ENCODE measurements at places on chromosomes 12 and 14.

- no peak for DNase-seq
Measured at GRCh38 chr12:93763746-93764147, 86.6 kb downstream of the CRADD start.

DNA sequence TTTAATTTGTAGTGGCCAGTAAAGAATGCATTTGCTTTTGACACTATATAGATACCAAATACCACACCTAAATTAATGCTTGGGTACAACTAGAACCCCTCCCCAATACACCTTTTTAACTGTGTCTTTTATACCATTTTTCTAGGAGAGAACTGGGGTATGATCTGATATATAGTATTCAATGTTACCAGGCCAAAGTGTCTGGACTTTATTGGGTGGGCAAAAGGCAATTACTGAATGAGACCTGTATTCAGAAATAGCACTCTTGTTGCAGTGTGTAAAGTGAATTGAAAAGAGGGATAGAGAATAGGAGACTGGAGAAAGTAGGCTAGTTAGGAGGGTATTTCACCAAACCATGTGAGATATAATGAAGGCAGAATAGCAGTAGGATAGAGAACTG, 74.4 kb downstream of the SEC23A start:
- DNase-seq = no peak

DNA sequence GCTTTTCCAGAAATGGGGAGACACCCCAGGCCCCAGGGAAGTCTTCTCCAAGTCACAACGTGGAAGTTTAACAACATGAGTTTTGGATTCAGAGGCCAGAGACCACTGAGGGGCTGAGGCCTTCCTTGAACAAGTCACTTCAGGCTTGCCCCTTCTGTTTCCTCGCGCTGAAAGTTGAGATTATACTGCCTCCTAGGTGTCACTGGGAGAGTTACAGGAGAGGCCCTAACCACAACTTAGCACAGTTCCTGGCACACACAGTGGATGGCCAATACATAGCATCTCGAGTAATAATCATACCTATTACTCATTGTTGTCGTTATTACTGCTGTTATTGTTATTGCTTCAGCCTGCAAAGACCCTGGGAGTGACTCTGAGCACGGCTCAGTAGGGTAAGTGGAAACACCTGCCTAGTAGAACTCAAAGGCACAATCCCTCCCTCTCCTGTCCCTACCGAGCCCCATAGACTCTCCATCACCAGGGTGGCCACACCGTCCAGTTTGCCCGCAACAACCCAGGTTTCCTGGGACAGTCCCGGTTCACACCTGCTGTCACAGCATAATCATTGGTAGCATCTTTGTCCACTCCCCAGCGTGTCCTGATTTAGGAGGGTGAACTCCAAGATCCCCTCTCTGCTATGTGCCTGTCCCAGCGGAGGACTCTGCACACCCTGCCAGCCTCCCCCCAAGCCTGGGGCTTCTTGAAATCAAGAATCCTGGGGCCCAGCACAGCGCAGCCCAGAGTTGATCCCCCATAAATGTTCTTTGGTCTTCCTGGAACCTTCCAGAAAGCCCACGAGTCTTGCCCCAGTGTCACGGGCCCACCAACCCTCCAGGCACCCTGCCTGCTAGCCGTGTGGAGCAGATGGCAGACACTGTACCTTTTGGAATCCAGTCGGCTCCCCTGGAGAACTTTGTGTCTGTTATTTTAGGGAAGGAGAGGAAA, 85.0 kb downstream of the SYNE3 start:
- DNase-seq = no peak

- no peak for DNase-seq
Measured at GRCh38 chr14:75911883-75912282, 69.9 kb downstream of the TGFB3 start.

DNA sequence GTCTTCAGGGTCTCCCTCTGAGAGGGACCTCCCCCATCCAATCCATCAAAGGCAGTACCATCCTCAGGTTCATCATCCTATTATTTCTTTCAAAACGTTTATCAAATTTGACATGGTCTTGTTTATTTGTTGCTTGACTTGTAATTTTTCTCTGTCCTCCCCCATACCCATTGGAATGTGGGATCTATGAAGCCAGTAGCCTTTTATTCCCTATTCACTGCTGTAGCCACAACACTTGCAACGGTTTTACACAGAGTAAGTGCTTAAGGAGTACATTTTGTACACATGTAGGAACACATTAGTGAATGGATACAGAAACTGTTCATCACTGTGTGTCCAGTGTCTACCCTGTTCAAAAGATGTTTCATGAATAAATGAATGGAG, 41.5 kb downstream of the IGF1 start:
- no peak for DNase-seq

DNA sequence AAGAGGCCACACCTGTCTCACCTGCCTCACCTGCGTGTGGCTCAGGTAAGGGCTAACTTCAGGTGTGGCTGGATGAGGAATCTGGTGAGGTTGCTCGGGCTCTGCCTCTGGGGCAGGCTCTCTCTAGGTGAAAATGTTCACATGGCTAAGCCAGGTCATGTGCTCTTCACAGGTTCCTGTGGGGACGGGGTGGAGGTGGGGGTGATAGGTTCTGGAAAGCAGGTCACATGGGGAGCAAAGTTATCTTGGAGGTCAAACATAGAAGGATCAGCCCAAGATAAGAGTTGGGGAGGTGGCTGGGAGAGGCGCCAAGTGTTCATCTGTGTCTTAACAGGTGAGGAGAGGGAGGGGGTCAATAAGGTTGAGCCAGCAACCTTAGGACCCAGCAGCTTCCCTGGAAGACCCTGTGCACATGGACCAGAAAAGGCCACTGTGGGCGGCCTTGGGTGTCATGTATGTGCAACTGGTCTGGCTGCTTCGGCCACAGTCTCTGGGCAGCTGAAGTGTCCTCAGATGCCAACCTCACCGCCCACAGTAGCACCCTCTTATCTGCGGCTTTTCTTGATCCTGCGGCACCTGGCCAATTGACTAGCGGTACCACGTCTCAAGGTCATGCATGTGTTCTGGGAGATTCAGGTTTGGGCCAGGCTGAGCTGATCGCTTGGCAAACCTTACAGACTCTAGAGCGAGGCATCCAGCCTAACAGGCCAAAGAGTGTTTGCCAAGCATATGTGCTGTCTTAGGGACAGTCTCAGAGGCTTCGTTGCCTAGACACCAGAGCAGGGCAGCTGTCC, 60.5 kb downstream of the CACNA1C start:
- no peak for DNase-seq

DNA sequence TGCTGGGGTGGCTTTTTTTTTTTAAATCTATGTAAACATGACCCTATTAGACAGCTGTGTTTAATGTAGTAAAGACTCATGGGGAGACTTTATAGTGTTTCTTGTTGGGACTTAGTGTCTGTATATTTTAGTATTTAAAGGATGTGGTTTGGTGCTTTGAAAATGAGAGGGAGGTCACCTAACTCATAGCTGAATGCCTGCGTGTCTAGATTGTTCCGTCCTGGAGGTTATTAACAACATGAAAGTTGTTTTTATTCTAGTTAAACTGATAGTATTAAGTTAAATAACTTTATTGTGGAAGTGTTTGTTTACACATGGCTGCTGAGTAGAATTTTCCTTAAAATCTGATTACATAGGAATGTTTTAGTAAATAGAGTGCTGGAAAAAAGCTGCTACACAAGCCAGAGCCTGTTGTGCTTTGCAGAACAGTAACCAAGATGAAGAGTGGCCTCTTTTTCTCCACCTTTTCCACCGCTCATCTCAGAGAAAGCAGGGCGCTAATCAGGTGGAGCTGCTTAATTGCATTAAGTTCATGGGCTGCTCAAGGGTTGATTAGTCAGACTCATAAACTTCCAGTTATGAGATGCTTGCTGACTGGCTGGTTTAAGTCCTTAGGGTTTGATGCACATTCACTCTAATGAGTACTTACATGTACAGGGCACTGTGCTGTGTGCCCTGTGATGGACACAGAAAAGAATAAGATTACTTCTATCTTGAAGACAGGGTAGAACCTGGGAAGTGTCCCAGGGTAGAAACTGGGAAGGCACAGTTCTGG, 62.7 kb downstream of the FBXO34 start:
- DNase-seq = no peak

- no peak for DNase-seq
Measured at GRCh38 chr12:51669996-51670395, 79.0 kb downstream of the SCN8A start.

- no peak for DNase-seq
Measured at GRCh38 chr12:89461190-89461589, 63.4 kb downstream of the GALNT4 start.

- no peak for DNase-seq
Measured at GRCh38 chr12:121034616-121035305, 4.3 kb downstream of the OASL start.

DNA sequence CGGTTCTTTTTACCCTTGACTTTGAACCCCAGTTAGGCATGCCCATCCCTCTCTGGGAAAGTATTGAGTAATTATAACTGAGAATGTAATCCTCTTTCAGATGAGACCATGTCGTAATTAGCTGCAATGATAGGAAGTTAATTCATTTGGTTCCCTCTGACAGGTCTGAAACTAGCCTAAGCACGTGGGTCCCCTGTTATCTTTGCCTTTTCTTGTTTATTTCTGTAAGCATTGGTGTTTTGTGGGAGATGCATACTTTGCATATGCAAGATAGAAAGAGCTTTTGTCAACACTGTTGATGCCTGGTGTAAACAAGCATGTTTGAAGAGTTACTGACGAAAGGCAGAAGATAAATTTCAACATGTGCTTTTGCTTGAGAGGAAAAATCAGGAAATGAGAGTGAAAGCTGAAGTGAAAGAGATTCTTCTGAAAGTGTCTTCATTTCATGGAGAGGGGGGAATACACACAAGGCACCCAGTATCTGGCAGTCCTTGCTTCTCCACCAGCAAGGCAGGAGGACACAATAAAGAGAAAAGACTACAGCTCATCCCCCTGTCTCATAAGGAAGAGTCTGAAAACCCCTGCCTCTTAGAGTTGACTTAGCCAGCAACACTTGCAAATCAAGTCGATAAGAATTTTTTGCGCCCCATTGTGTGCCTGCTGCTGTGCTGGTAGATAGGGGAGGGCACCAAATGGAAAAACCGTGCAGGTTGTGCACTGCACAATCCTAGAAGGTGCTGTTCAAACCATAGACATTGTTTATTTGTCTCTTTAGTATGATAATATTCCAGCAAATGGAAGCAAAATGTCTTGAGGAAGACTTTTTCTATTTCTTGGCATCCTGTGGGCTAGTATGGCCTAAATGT, 77.8 kb downstream of the SLC24A4 start:
- DNase-seq = no peak

GRCh38 chr14:103008768-103009357, 48.5 kb downstream of the CDC42BPB start:
- DNase-seq = no peak

DNA sequence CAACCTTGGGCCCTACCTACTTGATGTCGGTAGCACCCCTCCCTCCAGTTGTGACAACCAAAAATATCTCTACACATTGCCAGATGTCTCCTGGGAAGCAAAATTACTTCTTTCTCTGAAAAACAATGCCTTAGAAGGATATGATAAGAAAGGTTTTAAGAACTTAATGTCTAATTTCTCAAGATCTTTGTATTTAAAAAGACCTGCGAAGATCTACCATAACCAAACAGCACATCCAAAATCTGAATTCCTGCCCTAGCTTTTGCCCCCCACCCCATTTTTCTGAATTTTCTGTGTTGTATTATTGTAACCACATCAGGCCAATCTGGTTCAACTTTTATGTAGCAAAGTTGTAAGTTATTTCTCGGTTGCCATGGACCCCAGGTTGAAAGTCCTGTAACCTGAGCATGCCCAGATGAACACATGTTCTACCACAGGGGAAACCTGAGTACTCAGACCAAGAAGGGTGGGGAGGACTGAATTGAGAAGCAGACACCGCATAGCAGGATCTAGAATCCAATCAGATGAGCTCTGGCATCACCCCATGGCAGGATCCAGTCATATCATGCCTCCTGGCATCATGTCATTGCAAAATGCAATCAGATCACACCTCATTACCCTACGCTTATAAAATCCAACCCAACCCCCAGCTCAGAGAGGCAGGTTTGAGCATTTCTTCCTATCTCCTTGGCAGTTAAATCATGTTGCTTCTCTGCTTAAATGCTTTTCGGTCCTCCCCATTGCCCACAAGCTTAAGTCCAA, 8.7 kb downstream of the TMEM253 start:
- DNase-seq = no peak

GRCh38 chr12:69389831-69390230, 30.3 kb downstream of the YEATS4 start:
- DNase-seq = no peak

DNA sequence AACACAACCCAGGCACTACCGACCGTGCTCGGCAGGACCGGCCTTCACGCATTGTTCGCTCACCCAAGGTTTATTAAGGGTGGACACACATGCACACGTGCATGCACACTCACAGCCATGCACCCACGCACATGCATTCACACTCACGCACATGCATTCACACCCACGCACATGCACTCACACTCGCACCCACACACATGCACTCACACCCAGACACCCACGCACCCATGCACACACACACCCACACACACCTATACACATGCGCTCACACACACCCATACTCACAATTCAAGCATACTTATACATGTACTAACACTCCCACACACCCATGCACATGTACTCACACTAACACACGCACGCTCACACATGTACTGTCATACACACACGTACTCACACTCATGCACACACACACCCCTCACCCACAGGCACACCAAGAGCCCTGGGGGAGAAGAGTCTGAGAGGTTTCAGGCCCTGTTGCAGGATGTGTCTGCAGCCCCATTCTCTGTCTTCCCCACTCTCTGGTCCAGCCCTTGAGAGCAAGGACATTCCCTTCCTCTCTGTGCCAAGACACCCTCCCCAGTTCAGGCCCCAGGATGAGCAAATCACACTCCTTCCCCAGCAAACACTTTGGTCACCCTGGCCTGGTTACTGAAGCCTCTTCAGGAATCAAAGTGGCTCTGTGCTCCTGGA, 49.4 kb upstream of the BCL11B start:
- no peak for DNase-seq

DNA sequence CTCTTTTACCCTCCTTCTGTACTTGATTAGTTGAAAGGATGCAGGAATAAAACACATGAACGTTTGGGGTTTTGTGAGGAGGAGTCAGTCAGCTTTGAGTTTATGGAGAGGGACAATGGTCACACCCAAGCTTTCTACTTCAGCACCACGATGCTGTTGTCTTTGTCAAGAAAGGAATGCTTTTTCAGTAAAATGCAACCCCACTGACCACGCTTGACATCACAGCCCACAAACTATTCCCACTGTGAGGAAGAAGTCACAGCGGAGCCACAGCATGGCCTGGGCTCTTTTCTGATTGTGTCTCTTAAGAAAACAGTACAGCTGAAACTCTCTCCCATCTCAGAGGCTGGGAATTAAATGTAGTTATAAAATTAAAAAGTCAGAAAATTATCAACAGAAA, 135.2 kb downstream of the APAF1 start:
- no peak for DNase-seq

- no peak for DNase-seq
Measured at GRCh38 chr14:53929871-53930715, 26.5 kb downstream of the BMP4 start.

GRCh38 chr12:4119157-4119761, 154.3 kb upstream of the CCND2 start:
- DNase-seq = no peak

DNA sequence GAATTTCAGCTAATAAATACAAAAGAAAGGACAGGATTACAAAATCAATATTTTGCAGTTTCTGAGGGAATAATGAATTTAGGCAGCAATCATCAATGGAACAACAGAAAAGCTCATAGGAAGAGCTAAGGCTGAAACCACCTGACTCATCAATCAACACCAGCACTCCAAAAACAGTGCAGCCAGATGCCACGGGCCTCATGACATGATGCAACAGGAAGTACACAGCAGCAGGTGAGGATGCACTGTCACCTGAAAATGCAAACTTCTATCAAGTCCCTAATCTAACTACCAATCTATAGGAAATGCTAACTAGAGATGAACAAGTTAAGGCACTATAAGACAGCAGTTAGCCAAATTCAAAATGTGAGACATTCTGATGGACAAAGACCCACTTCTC, 21.7 kb downstream of the GNS start:
- DNase-seq = no peak
